Caki2 (cell line): ENCODE measurements at places on chromosomes 5 and 9.

DNA sequence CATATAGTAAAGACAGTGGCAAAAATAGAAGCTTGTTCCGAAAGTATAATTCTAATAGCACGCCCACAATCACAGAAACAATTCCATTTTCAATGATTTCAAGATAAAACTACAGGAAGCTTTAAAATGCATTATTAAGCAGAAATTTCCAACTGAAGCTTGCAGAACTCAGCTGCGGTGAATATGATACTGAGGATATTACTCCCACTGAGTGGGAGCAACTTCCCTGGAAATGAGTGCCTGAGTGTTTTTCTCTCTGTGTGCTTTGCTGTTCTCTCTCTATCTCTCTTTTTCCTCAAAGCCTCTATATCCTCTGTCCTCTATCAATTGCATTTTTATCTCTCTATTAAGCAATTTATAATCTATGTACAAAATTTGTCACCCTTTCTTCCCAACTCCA is 187.5 kb upstream of the PRDM9 start:
- no peak for DNase-seq

- DNase-seq = no peak
Observed at GRCh38 chr9:15371448-15371845, 51.2 kb upstream of the SNAPC3 start.

GRCh38 chr5:77312413-77312812 is 101.9 kb downstream of the PDE8B start:
- DNase-seq = no peak

DNA sequence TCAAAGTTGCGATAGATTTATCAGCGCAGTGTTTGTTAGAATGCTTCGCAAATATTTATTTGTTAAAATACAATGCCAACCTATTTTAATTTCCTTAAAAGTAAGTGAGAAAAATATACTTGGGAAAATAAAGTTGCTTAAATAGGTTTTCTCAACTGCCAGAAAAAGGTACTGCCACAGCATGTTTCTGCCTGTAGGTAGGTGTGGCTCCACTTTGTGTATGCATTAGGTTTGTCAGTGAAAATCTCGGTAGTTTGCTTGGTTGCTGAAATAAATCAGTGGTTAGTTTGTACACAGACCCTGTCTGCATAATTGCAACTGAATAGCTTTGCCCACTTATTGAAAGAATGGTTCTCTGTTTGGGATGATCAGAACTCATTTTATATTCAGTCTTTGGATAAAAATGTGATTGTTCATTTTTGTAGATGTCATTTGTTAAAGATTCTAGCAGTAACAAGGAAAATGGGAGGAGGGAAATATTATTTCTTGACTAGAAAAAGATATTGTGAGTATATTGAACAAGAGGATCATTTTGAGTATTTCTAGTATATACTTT is 25.7 kb downstream of the C9orf85 start:
- DNase-seq = no peak

- peak; percentile 38 for DNase-seq
Observed at GRCh38 chr5:91151947-91152346, 231.2 kb downstream of the ARRDC3 start.

- DNase-seq = no peak
Observed at GRCh38 chr5:116830079-116830478, 255.5 kb upstream of the SEMA6A start.

DNA sequence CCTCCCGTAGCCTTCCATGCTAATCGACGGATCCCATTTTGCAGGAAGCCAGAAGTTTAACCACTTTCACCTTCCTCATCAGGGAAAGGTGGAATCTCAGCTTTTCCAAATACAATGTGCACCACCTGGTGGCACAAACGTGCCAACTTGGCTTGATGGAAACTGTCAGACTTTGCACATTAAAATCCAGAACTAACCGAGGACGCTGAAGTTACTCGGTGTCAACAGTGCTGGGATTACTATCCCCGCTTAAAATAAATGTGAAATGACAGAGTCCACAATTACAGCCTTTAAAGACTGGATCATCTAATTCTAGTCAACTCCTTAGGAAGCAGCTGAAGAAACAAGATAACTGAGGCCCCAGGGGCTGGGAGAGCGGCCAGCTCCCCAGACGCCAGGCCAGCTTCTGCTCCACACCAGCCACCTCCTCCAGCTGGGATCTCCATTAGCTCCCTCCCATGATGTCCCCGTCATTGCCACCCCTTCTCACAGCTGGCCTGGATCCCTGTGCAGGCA is 50.1 kb upstream of the RETREG1 start:
- no peak for DNase-seq

DNA sequence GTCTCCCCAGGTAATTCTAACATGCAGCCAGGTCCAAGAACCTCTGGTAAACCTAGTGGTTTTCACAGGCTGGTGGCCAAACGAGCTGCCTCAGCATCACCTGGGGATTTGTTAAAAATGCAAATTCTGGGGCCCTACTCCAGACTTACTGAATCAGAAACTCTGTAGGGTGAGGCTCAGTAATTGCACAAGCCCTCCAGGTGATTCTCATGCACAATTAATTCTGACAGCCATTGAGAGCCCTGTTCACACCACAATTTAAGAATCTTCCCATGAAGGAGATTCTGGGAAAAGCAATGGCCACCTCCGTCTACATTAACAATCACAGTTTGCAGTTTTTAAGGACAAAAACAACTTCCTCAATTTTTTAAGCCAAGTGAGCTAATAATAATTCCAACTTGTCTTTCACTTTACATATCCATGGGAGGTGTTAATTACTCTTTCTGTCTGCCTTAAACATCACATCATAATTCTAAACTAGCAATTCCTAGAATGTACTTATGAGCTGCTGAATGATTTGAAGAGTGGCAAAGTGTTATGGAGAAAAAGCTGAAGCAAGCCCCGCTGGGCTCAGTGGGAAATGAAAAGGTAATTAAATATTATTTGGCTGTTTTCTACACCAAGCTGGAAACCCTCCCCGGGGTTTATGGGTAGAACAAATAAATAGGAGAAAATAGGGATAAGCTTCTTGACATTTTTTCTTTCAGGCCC is 70.0 kb downstream of the GLDC start:
- no peak for DNase-seq

DNA sequence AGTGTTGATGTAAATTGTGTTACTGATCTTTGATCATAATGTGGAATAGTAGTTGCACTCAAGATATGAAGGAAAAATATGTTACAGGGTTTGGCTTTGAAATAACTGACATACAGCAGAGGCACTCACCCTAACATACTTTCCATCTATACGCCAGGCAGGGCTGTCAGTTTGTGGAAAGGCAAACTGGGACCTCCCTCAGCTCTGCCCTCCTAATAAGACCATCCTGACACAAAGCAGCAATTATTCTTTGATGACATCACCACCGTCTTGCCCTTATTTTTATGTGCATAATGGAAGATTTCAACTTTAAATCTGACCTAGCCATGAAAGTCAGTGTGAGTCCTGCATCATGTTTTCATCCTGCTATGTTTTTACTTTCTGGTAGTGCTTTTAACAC is 42.9 kb downstream of the ITGA1 start:
- no peak for DNase-seq

DNA sequence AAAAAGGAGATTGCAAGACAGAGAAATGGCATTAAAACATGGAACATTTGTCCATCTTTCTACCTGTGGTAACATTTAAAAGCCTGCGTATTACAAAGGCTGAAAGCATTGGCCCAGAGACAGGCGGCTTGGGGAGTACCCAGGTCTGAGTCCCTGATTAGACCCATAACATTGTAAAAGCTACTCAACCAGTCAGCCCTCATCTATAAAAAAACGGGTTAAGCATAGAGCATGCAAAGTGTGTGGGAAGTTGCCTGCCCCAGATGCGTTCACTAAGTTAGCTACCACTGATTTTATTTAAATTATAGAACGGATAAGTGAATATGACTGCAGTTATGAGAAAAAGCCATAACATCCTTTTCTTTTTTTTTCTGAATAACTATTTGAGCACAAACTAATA is 276.1 kb downstream of the CDH12 start:
- no peak for DNase-seq

DNA sequence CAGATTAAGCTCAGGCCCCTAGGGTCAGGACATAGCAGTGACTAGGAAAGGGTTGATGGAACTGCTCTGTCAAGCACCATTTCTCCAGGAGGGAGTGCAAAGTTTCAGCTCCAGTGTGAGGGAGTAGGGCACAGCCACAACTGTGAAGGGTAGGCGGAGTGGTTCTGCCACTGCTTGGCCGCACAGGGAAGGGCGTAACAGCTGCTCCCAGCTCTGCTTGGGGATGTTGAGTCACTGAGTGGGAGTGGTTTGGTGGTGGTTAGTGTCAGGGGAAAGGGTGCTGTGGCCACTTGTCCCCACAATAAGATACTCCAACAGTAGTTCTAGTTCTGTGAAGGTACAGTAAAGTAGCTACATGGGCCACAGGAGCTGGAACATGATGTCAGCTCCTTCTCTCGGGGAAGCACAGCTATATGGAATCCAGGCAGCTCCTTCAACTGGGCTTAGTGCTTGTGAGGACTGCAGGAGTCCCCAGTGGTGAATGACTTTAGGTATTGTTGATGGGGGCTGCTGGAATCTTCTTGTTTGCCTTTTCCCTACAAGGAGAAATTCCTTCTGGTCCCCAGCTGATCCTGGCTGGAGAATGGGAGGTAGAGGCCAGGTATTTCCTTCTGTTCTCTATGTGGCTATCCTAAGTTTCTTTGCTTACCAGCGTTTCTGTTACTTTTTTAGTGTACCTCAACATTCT is 314.5 kb downstream of the SPATA31D1 start:
- no peak for DNase-seq

GRCh38 chr5:159489779-159490178 is 159.5 kb upstream of the IL12B start:
- no peak for DNase-seq

GRCh38 chr5:123286891-123287290 is 136.3 kb downstream of the CEP120 start:
- DNase-seq = no peak

DNA sequence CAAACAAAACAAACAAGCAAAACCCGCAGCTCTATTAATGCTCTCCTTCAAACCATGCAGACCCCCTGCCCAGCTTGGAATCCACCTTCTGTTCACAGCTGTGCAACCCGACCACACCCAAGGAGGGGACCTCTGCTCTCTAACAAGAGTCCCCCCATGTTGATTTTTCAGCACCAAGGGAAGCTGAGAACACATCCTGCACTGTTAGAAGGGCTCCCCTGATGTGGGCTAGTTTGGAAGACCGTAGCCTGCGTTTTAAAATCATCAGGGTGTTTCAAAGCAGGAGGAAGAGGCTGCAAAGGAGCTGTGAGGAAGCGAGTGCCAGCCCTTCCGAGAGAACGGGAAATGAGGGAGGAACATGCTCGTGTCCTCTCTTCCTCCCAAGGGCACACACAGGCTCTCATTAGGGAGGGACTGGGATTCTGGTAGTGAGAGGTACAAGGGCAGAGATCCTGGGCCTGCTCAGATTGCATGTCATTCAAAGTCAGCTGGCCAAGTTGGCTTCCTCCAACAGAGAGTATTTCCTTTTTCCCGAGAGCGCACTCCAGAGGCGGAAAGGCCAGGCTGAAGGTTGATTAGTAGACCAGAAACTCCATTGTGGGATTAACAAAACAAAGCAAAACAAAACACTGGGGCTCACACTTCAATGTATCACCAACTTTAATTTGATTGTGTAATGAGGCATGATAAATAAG is 185.9 kb downstream of the SEMA6A start:
- peak; percentile 58 for DNase-seq

DNA sequence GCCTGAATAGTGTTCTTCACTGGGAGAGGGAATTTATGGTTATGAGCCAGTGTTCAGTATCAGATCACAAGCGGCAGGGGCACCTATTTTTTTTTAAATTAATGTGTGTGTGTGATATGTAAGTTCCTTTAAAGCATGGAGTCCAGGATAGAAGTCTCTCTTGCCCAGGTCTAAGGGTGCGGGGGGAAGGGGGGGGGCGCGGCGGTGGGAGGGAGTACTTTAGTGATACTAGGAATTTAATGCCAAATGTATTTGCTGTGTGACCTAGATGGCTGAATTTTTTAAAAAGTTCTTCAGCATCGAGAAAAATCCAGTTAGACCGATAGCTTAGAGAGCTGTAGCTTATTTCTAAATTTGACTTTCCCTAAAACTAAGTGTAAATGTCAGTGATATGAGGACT is 1.5 kb upstream of the FCHO2 start:
- DNase-seq = no peak

DNA sequence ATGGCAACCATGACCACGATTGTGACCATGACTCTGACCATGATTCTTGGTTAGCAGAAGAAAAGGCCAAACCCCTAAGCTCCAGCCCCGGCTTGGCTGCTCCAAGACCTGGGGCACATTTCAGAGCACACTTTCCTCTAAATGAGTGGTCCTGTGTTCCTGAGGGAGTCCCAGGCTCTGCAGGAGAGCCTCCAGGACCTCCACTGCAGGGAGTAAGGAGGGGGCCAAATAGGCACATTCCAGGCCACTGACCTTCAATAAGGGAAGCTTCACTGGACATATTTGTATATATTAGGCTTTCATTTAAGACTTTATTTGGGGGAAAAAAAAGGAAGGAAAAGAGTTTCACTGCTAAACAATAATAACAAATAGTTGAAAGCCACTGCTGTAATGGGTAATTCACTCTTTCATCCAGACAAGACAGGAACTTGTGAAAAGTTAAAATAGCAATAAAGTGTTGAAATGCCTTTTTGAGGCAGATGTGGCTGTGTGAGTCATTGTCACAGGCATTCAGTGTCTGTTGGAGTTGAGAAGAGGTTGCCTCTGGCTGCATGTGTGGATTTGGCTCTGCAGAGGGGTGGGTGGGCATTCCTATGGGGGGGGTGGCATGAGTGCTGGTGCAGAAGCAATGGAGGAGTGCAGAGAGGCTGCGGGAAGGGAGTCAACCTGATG is 63.9 kb upstream of the TGFBR1 start:
- DNase-seq = peak; percentile 14

- DNase-seq = peak; percentile 99
Observed at GRCh38 chr9:113593682-113594281, 130.3 kb downstream of the RGS3 start.

DNA sequence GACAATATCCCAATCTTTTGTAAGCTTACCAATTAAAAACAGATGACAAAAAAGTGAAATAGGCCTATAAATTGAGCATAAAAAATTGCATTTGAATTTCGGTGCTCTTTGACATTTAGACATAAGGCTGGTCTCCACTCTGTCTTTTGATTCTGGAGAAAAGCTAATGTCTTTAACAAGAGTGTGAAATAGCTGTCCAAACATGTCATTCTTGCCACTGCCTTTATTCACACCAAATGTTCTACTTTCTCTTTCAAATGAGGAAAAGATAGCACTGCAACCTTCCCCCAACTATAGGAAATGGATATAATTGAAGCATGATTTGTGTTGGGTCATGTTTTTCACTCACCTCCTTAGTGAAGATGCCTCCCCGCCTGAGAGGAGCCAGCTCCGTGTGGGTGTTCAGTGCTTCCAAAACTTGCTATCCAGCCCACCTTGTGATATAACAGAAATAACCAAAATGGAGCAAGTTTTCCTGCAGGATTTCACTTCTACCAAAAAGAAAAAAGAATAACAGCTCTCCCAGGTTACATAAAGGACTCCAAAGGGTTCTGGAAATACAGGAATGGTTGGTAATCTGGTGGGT is 55.2 kb upstream of the STK32A start:
- no peak for DNase-seq

GRCh38 chr5:78974601-78975000 is 10.5 kb downstream of the ARSB start:
- DNase-seq = no peak

- no peak for DNase-seq
Observed at GRCh38 chr9:69346596-69347390, 21.8 kb downstream of the ENTREP1 start.

- peak; percentile 39 for DNase-seq
Observed at GRCh38 chr5:176810687-176811501, 535 bp downstream of the UNC5A start.
